CD8-positive, alpha-beta memory T cell (primary cell): ENCODE measurements at places on chromosomes 12 and 14. TPM values are rescaled to one million over a fixed set of nuclear protein-coding genes. Genes with fewer than 3 reads are reported as not detected.

The IPO4 gene
- 164 TPM for total RNA-seq

The HAL gene
- total RNA-seq, result 0.40 TPM

The C12orf75 gene
- 62.8 TPM for total RNA-seq

DNA sequence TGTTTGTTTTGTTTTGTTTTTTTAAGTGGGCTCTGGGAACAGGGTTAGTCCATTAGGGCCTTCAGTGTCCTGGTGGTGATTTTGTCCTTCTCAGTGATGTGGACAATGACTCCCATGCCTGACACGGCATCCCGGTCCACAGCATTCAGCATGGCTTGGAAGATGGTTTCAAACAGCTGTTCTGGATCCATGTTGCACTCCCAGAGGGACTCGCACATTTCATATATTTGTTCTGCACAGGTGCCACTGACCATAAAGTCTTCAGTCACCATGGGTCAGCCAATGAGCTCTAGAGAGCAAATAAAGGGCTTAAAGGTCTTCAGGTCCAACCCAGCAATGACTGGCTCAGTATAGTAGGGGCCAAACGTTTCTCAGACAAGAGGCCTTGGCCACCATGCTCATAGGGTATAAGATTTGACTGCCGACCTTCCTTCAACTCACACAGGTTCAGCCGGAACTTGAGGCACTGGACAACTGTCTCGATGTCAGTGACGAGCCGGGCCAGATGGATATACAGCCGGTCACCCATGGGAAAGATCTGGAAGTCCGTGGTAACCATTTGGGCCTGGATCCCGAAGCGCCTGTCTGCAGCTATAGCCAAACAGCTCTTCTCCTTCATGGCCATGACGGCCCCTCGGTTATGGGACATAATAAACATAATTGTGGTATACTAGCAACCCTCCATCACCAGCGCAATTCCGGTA, 18.0 kb downstream of the OR10P1 start:
- no peak for DNase-seq

GRCh38 chr12:118964988-118965387, 16.4 kb upstream of the SRRM4 start:
- DNase-seq, result no peak

- DNase-seq, result no peak
These were observed 28.4 kb downstream of the DGLUCY start for GRCh38 chr14:91142214-91142668.
